ENCODE measurements at places on chromosomes 6 and 20.

GRCh38 chr6:158073776-158074175 is 92.1 kb downstream of the SYNJ2 start:
- no peak for DNase-seq

DNA sequence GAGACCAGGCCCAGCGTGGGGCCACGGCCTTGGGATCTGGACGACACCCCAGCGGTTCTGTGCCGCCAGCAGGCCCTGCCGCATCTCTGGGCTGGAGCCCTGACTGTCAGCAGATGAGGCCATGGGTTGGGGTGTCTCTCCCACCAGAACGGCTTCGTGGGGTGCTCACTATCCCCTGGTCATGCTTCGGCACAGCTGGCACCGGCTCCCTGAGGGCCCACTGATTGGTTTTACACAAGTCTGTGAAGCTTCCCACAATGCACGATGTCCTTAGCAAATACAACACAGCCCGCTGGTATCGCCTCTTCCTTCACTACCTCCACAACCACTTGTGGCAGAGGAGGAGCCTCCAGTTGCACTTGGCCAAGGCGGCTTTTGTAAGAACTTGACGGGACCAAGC is 94.3 kb downstream of the THBS2 start:
- DNase-seq: no peak

- DNase-seq: no peak
These were observed 81.4 kb downstream of the CD164 start for GRCh38 chr6:109300874-109301273.

GRCh38 chr20:23404196-23404595 is 17.1 kb downstream of the NAPB start:
- no peak for DNase-seq

GRCh38 chr6:93915961-93916360 is 496.6 kb upstream of the EPHA7 start:
- DNase-seq: no peak

DNA sequence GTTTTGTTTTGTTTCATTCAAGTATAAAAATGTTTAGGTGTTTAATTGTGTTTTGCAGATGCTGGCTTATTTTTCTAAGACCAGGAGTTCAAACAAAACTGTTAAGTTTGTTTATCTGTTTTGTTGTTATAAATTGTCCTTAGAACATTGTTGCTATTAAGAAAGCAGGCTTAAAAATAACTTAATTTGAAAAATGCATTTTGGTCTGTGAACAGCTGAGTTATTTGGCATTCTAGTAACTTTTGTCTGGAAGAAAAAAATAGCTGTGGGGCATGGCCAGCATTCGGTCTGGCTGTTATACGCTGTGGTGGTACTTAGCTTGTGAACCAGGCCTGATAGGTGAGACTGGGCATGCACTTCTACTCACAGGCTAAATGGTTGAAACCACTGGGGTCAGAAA is 37.8 kb downstream of the SLX4IP start:
- no peak for DNase-seq

- no peak for DNase-seq
These were observed 23.8 kb downstream of the NRSN1 start for GRCh38 chr6:24149836-24150235.

- no peak for DNase-seq
These were observed 198.0 kb downstream of the RNF144B start for GRCh38 chr6:18585032-18585573.

- DNase-seq: no peak
These were observed 2.6 kb downstream of the BLCAP start for GRCh38 chr20:37524859-37525708.

DNA sequence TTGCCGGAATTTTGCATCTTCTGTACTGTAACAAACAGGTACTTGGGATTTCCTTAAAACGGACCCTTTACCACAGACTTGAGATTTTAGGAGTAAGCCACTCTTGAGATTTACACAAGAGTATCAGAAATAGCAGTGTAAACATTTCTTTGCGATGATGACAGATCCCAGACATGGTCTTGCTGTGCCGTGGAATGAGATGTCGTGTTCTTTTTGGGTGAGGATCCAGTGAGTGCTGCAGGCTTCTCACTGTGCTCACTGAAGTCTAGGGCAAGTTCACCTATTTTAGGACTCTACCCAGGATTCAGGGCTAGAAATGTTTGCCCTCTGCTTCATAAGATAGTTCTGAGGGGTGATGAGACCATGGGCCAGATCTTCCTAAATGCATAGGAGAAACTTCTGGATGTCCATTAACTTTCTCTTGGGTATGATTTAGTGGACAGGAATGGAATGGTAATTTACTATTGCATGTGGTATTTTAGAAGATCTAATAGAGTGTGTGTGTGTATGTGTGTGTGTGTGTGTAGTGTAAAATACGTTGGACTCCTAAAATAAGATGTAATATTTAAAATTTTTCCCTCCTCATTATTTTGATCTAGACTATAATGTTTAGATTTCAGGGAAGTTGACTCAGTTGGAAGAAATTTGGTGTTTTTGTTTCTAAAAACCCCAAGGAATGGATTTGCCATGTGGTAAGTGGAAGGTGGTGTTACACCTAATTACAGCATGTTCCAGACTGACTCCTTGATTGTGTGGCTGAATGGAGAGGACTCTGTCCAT is 8.5 kb downstream of the LRRC1 start:
- DNase-seq: no peak

- no peak for DNase-seq
These were observed 462.6 kb downstream of the TBC1D32 start for GRCh38 chr6:120871416-120872261.

GRCh38 chr6:105786449-105786848 is 299.7 kb upstream of the PRDM1 start:
- DNase-seq: no peak

DNA sequence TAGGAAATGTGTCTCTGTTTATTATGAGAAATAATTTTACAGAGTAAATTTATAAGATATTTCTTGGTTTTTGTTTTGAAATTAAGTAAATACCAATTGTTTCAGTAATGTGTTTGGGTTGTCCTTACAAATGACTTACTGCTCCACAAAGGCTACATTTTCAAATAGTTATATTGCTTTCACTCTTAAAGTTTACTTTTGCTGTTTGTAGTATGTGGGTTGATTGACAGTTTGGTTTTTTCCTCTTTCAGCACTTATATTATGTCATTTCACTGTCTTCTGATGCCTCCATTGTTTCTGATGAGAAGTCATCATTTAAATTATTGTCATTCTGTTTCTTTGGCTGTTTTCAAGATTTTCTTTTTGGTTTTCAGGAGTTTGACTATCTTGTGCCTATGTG is 34.9 kb upstream of the SUMO4 start:
- no peak for DNase-seq

GRCh38 chr20:40148886-40149285 is 540.1 kb downstream of the MAFB start:
- no peak for DNase-seq

DNA sequence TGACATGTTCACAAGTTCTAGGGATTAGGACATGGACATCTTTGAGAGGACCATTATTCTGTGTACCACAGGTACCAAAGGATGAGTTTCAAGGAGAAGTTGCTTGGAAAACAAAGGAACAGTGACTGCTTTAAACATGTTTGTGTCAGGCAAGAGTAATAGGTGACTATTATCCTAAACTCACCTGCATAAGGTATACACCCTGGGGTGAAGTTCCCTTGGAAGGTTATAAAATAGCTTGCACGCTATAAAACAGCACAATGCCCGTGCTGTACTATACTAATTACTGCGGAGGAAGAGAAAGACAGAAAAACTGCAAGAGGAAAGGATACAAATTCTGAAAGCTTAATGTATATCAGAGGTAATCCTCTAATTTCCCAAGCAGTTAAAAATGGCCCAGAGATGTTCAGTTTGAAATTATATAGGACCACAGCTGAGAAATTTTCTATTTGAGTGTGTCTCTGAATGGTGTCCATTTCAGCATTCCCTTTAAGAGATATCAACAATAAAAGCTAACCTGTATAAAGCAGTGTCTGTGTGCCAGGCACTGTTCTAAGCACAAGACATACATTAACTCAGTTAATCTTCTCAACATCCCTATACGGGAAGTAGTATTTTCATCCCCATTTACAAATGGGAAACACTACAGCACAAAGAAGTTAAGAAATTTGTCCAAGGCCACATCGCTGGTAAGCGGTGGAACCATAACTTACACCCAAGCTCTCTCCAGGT is 19.7 kb downstream of the TBC1D32 start:
- no peak for DNase-seq

- DNase-seq: no peak
These were observed 31.5 kb downstream of the MAFB start for GRCh38 chr20:40657526-40657925.

DNA sequence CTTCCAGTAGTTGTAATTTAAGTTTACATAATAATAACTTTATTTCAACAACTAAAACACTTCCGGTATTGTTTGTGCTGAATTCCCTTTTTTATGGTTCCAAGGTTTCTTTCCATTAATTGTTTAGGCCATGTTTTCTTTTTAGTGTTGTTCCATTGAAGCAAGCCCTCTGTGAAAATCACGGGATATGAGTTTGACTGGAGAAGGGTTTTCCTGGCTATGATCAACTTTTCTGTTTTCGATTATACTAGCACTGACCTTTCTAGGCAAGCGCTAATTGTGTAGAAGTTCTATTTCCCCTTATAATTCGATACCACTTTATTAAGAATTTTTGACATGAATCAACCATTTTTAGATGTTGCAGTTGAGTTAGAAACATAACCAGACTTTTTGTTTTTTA is 2.4 kb downstream of the LAMA2 start:
- DNase-seq: no peak

DNA sequence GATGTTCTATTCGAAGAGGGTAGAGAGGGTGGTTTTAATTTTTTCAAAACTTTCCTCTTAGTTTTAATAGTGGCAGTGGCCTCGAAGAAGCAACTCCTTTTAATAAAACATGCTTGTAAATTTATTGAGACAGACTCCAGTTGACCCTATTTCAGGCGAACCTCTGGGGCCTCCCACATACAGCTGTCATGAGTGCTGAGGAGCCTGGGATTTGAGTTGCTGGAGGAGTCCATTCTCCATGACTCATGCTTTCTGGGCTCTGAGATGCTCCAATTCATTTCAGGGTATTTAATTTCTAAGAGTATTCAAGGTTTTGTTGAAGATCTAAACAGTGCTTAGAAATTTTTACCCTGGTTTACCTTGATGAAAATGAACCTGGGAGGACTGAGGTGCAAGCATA is 580.4 kb downstream of the CBLN4 start:
- no peak for DNase-seq

DNA sequence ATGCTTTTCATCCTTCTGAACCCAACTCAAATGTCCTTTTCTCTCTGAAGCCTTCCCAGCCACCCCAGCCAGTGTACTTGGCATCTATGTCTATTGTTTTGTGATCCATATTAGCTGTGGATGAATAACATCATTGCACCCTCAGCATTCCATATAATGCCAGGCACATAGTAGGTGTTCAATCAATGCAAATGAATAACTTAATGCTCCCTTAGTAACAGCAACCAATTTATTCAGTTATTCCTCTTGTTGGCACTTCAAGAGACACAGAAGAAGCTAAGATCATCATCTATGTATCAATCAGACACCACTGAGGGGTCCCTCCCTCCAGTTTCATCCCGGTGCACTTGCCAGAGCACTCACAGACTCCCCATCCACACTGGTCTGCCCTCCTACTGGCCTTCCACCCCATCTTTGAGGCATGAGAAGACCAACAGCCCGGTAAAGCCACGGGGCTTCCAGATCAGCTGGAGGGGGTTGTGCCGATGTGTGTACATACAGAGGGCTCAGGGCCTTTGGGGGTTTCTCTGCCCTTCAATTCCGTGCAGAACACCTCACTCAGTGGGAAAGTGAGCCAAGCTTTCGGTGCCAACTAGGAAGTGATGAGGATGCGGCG is 2.4 kb upstream of the TAF8 start:
- DNase-seq: no peak

DNA sequence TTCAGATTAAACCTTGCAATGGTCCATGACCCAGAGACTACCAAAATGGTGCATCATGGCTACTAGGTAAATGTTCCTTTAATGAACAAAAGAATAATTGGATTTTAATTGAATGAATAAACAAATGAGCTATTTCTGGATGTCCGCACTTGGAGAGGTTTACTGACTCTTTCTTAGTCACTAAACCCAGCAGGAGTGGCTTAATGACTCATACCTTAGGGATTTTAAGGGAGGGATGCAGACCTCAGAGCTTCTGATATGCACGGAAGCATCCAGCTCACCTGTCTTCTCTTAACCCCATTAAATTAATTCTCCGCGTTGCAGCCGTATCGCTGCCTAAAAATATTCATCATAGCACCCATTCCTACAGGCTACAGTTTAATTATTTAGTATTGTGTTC is 970.0 kb upstream of the SLC35B3 start:
- DNase-seq: no peak

DNA sequence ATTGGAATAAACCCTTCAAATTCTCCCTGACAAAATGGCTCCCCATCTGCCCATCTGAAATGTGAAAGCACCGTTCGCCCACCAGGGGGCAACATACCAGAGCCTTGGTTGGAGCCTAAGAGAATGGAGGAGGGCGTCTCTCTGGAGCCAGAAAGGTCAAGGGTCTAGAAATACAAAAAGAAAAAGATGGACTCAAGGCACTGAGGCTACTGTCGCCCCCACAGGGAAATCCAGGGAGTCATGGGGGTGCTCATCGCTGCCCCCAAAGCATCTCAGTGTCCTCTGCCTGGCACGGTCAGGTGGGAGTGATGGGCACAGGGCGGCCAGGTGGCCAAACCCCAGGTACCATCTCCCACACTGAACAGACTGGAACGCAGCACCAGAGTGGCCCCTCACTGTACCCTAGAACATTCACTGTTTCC is 136.3 kb downstream of the ZMYND8 start:
- peak; percentile 11 for DNase-seq

GRCh38 chr6:3294396-3294795 is 35.6 kb downstream of the PSMG4 start:
- no peak for DNase-seq

GRCh38 chr6:135085700-135086413 is 31.2 kb upstream of the HBS1L start:
- no peak for DNase-seq

GRCh38 chr6:105791179-105791578 is 295.0 kb upstream of the PRDM1 start:
- DNase-seq: no peak

- no peak for DNase-seq
These were observed 24.0 kb upstream of the SERINC1 start for GRCh38 chr6:122495612-122496011.

DNA sequence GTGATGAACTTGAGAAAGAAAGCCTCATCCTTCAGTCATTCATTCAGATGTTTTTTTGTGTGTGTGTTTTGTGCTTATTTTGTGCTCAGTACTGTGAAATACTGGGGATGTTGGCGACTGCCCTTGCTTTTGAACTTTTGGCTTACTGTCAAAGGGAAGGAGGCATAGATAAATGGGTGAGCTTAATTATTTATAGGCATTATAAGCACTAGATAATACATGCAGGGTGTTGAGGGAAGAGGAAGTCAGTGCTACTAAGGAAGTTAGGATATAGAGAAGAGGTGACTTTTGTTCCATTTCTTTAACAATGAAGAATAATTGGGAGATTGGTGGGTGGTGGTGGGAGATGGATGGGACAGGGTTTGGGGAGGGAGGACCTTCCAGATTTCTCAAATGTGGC is 23.6 kb downstream of the XRN2 start:
- DNase-seq: no peak

DNA sequence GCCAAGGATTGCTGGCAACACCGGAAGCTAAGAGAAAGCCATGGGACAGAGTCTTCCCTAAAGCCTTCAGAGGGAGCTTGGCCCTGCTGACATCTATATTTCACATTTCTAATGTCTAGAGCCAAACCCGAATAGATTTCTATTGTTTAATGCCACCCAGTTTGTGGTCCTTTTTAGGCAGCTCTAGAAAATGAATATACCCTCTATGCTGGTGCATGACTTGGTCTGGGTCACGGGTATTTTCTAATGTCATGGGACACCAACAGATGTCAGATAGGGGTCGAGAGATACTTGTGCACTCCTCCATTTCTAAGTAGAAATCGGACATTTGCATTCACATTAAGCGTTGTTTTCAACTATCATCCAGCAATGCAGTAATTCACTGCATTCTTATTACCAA is 37.0 kb upstream of the SOX4 start:
- no peak for DNase-seq

Data from activated naive CD4-positive, alpha-beta T cell (primary cell).